ENCODE measurements at places on chromosomes 1 and 21. TPM values are rescaled to one million over a fixed set of nuclear protein-coding genes. Genes with fewer than 3 reads are reported as not detected.

DNA sequence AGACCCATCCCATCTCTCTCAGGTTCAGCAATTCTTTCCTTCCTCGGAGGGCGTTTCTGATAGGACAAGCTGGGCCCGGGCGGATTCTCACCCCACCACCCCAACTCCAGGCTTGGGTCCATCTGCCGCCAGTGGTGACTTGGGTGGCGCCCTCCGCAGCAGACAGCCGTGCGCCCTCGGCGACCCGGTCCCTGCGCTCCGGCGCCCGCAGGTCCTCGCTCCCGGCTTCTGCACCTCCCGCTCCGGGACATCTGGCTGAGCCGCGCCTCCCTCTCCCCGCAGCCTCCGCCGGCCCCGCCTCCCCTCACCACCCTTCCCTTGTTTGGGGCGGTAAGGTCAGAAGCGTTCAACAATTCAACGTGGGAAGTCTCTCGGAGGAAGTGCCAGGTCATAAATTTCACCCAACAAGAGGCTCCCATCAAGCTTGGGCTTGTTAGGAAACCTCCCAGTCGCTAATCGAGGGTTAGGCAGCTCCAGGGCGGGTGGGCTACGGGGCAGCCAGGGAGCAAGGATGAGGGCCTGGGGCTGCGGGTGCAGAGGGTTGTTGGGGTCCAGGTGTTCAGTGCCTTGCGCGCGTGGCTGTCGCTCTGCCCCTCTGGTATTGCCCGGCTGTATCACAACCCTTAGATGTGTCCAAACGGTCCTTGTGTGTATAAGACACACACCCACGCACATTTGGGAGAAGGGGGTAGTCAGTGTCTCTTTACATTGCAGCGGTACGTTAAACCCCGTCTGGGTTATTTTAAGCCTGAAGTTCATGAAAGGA, 39.8 kb downstream of the OLIG1 start:
- no peak overlapping the region for H3K27ac ChIP-seq
- no peak for DNase-seq
- peaks cover 58% of the 10 kb centered on the region for H3K27me3 ChIP-seq
- H3K4me1 ChIP-seq: no peaks in the 10 kb centered on the region

- DNase-seq: no peak
- H3K27ac ChIP-seq: no peak overlapping the region
- H3K27me3 ChIP-seq: no peaks in the 10 kb centered on the region
- no peaks in the 10 kb centered on the region for H3K36me3 ChIP-seq
These were observed 84.7 kb downstream of the OBSCN start for GRCh38 chr1:228292609-228292911.

DNA sequence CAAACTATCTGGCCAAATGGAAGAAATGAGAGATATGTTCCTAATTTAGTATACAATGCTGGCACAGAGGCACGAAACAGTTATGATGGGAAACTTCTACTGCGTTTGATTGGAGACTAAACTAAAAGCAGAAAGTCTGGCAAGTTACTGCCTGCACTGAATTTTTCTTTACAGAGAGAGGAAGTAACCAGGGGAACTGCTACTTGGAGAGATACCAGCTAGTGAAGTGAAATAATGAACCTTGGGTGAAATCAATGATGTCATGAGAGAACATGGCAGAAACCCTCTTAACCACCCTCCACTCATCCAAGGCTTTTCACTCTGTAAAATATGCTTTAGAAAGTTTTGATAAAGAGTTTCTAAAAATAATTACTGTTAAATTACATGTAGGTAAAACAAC, 29.3 kb downstream of the NIBAN1 start:
- H3K27me3 ChIP-seq: no peaks in the 10 kb centered on the region
- no peak overlapping the region for H3K27ac ChIP-seq
- no peak for DNase-seq
- H3K36me3 ChIP-seq: no peaks in the 10 kb centered on the region

LRRC71 gene
- 0.35 TPM for polyA plus RNA-seq

DENND2C gene
- polyA plus RNA-seq: 0.14 TPM

Data from endothelial cell of umbilical vein (primary cell).